ENCODE measurements at places on chromosomes 1 and 21.

GRCh38 chr1:159207774-159208173, 3.1 kb downstream of the ACKR1 start:
- no peak for DNase-seq

DNA sequence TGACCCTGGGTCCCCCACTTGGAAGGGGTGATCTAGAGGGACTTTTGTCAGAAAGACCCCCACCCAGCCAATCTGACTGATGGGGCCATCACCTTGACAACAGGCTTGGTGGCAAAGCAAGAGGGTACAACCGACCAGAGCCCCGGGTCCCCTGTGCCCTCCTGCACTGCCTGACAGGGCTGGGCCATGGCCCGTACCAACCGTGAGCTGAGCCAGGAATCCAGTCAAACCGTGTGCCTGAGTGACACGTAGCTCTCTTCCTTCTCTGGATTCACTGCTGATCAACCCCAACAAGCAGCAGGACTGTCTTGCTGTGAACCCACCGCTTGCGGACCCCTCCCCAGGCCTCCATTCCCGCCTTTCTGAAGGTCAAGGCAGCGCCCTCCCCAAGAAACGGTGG, 27.0 kb downstream of the PDE9A start:
- DNase-seq: no peak

DNA sequence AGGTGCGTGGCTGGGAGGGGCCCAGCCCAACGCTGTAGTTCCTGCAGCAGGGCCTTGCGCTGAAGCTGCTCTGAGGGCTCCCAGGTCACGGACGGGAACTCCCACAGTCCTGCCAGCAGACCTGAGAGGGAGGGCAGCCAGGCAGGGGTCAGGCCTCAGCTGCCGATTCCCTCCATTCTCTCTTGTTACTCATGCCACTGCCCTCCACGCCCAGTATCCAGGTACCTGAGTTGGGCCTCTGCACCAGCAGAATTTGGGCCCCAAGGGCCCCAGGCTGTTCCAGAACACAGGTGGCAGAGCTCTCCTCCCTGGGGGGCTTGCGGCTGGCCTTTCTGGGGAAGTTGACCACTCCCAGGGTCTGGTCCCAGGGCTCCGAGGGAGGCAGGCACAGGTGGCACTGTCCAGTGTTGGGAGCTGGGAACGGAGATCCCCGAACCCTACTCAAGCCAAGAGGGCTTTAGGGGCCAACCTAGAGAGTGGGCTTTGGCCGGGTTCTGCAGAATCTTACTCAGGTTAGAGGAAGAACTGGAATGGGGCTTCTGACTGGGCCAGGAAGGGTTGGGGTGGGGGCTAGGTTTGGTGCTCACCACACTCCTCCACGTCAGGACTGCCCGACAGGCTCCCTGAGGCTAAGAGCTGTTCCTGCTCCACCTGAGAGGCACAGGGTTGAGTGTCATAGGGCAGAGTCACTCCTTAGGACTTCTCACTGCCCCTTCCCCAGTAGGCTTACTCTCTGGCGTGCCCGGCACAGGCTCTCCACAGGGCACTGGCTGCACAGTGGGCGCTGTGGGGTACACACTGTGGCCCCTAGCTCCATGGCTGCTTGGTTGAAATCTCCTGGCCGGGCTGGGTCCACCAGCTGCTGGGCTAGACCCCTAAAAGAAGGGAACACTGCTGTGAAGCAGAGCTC, 5.0 kb downstream of the HPDL start:
- no peak for DNase-seq

DNA sequence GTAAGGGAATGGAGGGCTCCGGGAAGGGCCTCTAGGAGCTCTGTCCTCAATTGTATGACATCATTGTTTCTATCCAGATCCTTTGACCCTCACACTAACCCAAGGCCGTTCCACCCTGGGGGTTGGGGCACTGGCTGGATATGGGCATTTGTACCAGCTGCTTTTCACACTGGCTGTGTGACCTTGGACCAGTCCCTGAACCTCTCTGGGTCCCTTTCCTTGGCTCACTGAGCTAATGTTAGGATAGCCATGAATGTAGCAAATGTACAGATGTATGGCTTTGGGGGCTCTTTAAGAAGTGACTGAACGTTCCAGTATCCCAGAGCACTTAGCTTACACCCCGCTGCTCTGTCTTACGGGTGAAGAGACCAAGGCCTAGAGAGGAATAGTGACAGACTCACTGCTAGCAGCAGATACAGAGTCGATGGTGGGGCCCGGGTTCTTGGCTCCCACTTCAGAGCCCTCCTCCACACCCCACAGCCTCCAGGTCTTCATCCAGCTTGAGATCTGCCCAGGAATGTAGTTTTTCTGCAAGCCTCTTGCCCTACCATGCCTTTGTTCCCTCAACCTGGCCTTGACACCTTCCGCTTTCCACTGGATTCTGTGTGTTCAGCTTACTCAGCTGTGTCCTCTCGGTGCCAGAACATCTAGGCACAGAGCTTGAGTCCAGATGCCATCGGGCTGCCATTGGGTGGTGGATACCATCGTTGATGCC, 14.6 kb upstream of the UBL4B start:
- no peak for DNase-seq

- no peak for DNase-seq
Observed at GRCh38 chr1:186139701-186140100, 235.4 kb downstream of the TPR start.

DNA sequence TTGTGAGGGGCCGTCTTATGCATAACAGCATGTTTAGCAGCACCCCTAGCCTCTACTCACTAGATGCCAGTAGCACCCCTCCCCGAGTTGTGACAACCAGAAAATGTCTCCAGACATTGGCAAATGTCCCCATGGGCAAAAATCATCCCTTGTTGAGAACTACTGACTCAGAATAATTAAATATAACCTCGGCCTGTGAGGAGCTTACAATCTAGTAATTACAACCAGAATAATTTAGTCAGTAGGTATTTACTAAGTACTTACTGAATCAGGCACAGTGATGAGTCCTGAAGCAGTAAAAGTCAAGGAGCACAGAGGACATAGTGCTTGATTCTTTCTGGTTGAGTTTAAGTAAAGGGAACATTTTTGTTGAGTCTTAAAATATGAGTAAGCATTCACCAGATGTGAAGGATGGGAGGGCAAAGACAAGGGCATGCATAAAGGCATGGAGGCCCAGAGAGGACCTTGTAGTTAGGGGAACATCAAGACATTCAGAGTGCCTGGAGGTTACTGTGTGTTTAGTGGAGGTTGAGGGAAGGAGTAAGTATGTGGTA, 44.1 kb upstream of the KCNQ4 start:
- DNase-seq: no peak

DNA sequence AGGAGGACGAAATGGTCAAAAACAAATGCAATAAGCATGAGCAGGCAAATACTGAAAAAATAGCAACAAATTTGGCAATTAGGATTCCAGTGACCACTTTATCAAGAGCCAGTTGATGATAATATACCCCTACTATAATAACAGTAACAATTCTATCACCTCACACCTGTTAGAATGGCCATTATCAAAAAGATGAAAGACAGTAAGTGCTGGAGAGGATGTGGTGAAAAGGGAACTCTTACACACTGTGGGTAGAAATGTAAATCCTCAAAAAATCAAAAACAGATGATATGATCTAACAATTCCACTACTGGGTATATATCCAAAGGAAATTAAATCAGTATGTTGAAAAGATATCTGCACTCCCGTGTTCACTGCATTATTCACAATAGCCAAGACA, 114.3 kb upstream of the GFI1 start:
- DNase-seq: no peak

DNA sequence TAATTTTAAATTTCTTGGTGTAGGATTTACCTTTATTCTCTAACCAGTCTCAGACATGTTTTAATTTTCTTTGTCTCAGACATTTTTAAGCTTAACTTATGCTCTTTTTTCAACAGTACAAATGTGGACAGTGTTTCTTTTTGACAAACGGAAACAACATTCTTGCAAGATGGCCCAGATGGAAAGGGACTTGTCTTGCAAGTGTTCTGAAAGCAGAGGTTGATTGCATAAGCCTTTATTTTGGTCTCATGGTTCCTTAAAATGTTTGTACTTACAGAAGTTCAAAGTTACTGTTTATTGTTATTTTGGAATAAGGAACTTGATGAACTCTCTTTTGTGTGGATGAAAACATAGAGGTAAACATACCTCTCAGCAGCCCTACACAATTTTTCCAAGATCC, 22.9 kb downstream of the SMAP2 start:
- DNase-seq: peak; percentile 52

- DNase-seq: peak; percentile 77
Observed at GRCh38 chr1:203649999-203650836, 23.6 kb downstream of the ATP2B4 start.
